IPS DF 6.9 (cell line): ENCODE measurements at places on chromosomes 7 and 10.

DNA sequence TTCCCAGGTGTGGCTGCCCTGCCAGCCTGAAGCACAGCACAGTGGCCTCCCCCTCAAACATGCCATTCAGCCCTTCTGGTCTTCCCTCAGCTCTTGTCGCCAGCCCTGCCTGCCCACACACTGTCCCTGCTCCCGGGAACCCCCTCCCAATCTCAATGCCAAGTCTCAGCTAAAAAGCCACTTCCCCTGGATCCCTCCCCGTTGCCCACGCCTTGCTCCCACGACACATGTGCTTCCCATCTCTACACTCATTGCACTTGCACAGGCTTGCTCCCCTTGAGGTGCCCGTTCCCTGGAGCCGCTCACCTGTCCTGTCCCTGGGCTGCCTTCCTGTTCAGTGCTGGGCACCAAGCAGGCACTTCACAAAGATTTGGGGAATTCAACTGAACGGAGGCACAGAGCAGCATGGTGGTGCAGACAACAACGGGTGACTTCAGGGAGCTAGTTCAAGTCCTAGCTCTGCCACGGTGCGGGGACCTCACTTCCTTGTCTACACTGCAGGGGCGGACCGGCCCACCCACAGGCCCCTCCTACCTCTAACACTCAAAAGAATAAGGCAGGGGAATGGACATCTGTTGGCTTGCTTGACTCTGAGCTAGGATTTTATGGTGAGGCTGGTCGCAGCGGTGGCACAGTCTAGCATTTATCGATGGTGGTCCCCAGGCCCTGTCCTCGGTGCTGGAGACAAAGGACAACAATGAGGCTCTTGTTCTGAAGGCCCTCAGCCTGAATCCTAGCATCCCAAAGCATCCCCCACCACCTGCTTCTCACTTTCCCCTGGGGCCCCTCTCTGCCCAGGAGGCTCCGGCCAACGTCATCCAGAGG, 18.4 kb downstream of the RGS10 start:
- DNase-seq: no peak

DNA sequence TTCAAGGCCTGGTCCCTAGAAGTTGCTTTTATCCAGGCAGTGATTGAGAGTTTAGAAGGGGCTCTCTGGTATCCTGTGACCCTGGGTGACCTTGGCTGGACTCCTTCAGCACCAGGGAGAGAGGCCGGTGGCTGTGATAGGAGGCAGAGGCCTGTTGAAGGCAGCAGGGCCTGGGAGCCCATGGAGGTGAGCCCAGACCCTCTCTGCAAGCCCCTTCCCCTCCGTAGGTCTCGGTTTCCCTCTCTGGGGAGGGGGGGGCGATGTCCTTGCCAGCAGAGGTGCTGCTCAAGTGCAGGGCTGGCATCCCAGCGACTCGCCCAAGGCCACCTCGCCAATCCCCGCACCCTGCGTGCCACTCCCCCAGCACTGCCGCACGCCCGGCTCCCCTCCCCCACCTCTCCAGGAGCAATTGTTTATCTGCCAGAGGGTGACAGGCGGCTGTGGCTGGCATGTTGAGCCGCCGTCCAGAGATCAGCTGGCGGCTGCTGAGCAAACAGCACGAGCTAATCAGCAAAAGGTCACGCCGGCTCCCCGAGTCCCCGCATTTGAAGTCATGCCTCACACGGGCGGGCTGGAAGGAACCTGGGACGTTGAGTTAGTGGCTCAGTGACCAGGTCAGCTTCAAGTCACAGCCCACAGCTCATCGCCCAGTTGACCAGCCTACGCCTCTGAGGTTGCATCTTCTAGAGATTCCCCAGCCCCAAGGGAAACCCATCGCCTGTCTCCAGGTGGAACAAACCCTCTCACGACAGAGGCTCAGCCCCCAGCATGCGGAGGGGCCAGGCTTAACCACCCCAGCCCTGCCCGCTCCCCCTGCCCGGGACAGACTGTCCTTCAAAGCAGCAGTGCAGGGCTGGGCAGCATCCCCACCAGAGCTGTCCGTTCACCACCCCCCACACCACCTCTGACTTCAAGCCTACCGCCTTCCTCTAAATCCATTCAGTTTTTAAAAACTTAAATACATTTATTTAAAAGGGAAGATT, 43.7 kb downstream of the ELFN1 start:
- no peak for DNase-seq

GRCh38 chr7:27122077-27122910, 8.3 kb downstream of the HOXA4 start:
- no peak for DNase-seq

- no peak for DNase-seq
These were observed 35.4 kb downstream of the CDK13 start for GRCh38 chr7:39985398-39985918.

GRCh38 chr7:54796150-54796549, 37.1 kb upstream of the SEC61G start:
- no peak for DNase-seq

DNA sequence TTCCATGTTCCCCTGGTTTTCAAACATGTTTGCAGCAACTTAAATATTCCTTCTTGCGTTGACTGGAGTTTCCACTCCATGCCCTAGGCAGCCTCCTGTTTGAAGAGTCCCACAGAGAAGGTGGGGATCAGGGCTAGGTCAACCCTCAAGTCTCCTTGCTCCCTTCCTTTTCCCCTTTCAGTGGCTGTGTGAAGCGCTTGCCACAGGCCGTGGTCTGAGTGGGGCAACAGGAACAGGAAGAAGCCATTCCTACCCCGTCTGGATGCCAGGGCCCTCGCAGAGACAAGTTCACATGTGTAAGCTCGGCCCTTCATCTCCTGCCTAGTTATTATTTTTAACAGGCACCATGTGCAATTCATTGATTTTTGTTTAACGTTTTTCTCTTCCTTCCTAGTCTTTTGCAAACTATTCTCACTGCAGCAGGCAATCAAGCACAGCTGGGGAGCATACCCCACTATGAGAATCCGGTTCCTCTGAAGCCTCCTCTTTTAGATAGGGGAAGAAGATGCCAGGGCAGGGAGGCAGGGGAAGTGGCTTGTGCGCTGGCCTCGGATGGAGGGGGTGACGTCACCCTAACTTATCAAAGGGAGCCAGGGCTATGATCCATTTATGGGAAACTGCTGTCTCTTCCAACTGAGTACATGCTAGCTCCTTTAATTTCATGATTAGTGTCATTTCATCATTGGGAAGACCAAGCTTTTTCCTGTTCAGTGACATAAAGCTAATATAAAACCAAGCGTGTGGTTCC, 64.2 kb downstream of the PRLHR start:
- no peak for DNase-seq

- DNase-seq: no peak
These were observed 65.8 kb upstream of the ANTXRL start for GRCh38 chr10:46220872-46221538.

DNA sequence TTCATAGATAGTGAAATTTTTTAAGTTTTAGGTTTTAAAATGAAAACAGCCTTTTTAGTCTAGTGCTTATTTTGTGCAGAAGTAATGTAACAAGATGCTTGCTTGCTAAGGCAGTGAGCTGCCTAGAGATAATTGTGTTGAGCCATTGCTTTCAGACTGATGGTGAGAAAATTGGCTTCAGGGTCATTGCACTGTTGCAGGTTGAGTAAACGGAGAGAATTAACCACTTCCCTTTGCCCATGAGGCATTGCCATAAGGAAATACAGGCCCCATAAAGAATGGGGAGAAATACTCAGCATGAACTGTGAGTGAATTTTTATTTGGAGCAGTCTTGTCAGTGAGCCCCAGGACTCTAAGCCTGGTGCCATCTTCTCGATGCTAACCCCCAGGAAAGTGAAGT, 140.5 kb downstream of the LRRC4 start:
- no peak for DNase-seq

GRCh38 chr7:66443946-66444345, 184.7 kb upstream of the KCTD7 start:
- no peak for DNase-seq

DNA sequence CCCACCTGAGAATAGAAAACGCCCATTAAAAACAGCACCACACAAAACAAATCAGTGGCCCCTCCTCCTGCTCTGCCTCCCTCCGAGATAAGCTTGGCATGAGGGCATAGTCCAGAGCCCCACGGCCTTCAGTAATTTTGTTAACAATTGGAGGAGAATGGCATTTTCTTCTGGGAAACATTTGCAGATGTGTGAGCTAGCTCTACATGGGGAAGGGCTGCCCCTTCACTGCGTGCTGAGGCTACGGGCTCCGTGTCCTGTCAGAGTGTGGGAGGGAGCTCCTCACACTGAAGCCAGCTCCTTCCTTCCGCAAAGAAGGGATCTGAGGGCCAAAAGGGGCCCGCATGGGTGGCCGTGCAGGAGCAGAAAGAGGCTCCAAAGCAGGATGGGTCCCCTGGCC, 15.2 kb downstream of the GRK5 start:
- no peak for DNase-seq
